ENCODE measurements at places on chromosomes 5 and 9. TPM values are rescaled to one million over a fixed set of nuclear protein-coding genes. Genes with fewer than 3 reads are reported as not detected.

The RUSC2 gene
- polyA plus RNA-seq: 71.7 TPM

The UGCG gene
- 31.0 TPM for polyA plus RNA-seq

The DNAJC18 gene
- 22.1 TPM for polyA plus RNA-seq

The CNTLN gene
- polyA plus RNA-seq: 7.4 TPM

The CCL21 gene
- polyA plus RNA-seq: 9.2 TPM

The LCN12 gene
- polyA plus RNA-seq: 0.71 TPM

The ZNF366 gene
- polyA plus RNA-seq: 3.0 TPM

The KCNMB1 gene
- polyA plus RNA-seq: 0.61 TPM

The PFN3 gene
- not detected for polyA plus RNA-seq

The UBE2QL1 gene
- 3.1 TPM for polyA plus RNA-seq

The PROP1 gene
- polyA plus RNA-seq: not detected

The LCN1 gene
- not detected for polyA plus RNA-seq

The CDC37L1 gene
- polyA plus RNA-seq: 30.6 TPM

The MARCOL gene
- not detected for polyA plus RNA-seq

- no peak for DNase-seq
Measured at GRCh38 chr9:108167136-108167900, 677.7 kb upstream of the KLF4 start.

GRCh38 chr9:104200456-104200994 lies 106.4 kb downstream of the SMC2 start:
- no peak for DNase-seq

- no peak for DNase-seq
Measured at GRCh38 chr9:134922066-134922931, 4.6 kb upstream of the FCN1 start.

- DNase-seq: no peak
Measured at GRCh38 chr9:87643107-87643650, 82.7 kb upstream of the CTSL start.

DNA sequence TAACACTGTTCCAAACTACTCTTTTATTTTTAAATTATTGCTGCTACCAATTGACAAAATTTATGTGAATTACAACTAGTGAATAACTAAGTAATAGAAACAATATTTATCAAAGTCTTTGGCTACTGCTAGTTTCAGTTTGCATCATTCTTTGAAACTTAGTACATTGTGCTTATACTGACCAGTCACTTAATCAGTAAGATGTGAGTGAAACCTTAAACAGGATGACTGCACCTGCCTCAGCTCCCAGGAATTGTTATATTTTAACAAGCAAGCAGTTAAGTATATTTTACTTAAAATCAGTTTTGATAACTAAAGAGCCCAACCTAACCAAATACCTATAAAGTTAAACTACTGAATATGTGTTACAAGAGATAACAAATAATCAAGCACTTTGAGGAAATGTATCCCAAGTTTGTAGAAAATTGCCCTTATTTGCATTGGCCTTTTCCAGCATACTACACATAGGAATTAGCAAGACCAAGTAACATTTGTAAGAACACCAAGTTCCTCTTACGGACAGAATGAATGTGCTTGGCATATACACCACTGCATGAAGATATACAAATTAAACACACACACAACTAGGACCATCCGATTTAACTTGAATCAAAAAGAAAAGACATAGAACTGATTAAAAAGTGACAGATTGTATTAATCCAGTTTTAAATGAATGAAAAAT lies 545.5 kb upstream of the DAB2 start:
- DNase-seq: no peak

- DNase-seq: no peak
Measured at GRCh38 chr5:33832404-33833236, 59.2 kb downstream of the ADAMTS12 start.

DNA sequence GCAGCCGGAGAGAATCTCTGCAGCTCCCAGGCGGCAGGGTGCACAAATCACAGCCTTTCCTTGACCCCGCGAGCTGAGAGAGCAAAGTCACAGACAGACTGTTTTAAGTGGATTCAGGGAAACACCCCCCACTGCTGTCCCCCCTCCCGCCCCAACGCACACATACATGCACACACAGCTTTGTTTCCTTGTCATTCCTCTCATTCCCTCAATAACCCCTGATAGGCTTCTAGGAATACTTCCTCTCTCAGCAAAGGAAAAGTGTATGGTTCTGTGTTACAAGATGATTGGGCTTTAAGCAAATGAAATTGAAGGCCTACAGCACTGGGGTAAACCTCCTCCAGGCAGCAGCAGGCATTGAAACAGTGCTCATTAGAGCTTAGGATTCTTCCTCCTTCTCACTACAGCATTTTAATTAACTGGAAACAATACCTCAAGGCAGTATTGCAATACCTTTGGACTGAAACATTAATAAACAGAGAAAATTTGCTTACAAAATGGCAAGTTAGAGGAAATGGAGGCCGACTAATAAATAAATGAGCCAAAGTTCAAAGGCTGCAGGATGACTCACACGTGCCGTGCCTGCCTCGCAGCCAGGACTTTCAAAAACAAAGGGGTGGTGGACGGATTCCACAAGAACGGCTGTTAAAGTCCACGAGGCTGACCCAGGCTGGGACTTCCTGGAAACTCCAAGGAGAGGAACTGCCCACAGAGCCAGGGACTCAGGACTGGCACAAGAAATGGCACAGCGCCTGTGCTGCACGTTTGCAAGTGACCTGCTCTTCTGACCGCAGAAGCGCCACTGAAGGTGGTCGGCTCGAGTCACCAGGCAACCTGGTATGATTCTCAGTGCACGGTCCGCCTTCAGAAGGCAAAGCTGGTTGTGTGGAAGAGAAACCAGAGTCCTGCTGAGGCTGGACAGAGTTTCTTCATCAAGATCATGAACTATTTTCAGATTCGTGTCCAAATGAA lies 236.2 kb downstream of the SYK start:
- no peak for DNase-seq

- no peak for DNase-seq
Measured at GRCh38 chr9:108363311-108363710, 492.5 kb downstream of the ACTL7B start.

- no peak for DNase-seq
Measured at GRCh38 chr5:32439086-32439642, 5.4 kb downstream of the ZFR start.

DNA sequence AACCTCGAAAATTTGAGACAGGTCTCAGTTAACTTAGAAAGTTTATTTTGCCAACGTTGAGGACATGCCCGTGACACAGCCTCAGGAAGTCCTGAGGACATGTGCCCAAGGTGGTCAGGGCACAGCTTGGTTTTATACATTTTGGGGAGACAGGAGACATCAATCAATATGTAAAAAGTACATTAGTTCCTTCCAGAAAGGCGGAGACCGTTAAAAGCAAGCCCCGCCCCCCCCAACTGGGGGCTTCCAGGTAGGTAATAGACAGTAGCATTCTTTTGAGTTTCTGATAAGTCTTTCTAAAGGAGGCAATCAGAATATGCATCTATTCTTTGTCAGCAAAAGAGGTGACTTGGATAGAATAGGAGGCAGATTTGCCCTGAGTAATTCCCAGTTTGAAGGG lies 599 bp upstream of the MOCS2 start:
- no peak for DNase-seq

DNA sequence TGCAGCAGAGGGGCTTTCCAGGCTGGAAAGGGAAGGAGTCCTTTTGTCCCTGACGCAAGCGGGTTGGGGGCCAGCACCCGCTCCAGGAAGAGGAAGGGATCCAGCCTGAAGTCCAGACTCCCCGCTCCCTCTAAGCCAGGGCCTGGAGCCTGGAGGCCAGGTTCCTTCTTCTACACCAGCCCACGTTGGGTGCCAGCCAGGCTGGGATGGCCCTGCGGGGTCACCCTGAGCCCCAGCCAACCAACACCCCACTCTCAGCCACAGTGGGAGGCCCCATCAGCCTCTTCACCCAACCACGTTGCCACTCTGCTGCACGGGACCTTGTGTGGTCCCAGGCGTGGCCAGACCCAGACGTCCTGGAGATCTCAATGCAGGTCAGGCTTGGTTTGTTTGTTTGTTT lies 970 bp upstream of the FUT7 start:
- no peak for DNase-seq

DNA sequence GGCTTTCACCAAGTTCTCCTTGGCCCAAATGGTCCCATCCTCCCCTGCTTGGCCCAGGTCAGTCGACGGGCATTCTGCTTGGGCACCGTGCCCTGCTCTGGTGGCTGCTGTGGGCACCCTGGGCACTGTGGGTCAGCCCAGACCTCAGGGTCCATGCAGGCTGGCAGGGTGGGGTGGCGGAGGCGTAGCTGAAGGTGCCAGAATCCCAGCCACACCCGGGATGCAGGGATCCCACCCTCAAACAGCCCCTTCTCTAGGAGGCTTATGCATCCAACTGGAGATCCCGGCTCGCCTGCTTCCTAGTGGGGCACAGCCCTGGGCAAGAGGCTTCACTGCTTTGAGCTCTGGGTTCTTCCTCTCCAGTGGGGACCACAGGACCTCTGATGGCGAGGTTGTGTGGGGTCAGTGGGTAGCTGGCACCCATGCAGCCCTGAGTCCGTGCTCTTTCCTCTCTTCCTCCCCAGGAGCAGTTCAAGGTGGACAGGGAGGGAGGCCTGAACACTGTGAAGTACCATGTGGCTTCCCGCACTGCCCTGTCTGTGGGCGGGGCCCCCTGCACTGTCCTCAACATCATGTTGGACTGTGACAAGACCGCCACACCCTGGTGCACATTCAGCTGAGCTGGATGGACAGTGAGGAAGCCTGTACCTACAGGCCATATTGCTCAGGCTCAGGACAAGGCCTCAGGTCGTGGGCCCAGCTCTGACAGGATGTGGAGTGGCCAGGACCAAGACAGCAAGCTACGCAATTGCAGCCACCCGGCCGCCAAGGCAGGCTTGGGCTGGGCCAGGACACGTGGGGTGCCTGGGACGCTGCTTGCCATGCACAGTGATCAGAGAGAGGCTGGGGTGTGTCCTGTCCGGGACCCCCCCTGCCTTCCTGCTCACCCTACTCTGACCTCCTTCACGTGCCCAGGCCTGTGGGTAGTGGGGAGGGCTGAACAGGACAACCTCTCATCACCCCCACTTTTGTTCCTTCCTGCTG lies 9.4 kb downstream of the B4GALT7 start:
- no peak for DNase-seq

DNA sequence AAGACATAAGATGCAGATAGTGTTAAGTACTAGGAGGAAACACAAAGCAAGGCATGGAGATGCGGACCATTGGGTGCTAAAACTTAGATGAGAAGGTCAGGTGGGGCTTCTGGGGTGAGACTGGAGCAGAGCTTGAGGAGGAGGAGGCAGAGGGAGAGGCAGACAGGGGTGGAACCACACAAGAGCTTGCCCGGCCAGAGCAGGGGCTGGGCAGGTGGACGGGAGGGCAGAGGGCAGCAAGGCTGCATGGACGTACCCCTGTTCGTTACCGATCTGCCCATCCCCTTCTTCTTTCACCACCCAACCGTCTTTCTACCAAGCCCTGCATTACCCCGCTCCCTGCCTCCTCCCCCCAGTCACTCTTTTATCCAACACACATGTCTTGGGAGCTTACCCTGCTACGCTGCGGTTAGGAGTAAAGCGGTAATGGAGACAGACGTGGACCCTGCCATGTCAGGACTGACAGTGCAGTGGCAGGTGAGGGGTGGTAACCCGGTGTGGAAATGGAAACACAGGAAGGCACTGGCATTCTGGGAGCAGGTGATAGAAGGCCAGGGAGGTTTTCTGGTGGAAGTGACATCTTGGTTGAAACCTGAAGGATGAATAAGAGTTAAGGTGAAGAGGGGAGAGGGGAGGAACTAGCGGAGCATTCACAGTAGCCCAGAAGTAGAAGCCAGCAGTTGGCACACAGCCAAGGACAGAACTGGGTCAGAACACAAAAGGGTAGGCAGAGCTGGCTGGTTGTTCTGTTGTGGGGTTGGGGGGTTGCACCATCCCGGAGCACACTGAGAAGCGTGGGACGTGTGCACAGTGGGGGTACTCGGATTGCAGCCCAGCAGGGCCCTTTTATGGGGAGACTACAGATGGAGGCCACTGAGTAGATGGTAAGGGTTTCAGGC lies 167.2 kb downstream of the CACNA1B start:
- no peak for DNase-seq

DNA sequence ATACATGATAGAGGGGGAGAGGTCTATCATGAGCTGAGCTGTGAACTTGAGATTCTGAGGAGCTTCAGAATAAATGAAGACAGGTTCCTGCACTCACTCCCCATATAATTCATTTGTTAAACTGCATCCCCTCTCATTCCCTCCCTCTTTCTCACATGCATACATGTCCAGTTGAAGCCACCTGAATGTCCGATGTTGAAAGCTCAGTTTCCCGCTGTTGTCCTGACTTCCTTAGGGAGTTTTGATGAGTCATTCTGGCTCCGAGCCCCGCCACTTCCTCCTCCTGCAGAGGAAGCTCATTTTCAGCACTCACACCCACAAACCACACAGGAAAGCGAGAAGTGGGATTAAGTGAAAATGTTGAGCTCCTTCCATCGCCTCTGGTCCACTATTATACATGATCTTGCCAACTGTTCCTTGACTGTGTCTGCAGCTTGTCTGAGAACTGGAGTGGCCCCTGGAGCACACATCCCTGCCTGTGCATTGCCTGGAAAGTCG lies 121.2 kb downstream of the CEMIP2 start:
- DNase-seq: no peak

- no peak for DNase-seq
Measured at GRCh38 chr5:6736106-6736505, 22.9 kb downstream of the TENT4A start.

- no peak for DNase-seq
Measured at GRCh38 chr5:143757116-143757515, 54.8 kb upstream of the HMHB1 start.

- no peak for DNase-seq
Measured at GRCh38 chr5:78650531-78650930, 2.0 kb upstream of the LHFPL2 start.

DNA sequence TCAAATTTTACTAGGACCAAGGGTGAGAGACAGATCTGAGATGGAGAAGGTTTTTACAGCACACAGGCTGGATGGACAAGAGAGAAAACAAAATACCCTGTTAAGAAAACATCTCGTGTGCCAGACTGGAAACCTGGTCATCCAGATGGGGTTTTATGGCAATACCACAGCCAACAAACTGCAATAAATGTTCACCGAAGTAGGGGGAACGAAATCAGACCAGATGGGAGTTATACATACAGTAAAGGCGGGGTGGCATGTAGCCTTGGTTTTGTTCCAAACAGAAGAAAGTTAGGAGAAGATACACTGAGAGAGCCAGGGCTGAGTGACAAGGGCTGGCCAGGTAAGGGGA lies 63.3 kb downstream of the DCP2 start:
- no peak for DNase-seq

DNA sequence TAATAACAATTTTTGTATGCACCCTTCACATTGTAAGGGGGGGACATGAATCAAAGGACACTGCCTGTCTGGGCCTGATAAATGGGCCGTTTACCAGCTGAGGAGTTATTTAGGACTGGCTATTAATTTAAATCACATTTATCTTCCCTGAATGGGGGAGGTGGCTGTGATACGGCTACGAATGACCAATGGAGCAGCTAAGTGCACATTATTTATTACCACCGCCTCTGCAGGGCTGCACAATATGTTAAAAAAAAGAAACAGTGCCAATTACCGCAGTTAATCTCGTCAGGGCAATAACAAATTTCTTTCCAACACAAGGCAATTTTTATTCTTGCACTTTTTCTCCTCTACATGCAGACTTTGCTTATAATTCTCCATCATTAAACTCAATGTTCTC lies 318.4 kb downstream of the IRX2 start:
- no peak for DNase-seq

GRCh38 chr5:144232285-144232684 lies 61.6 kb downstream of the KCTD16 start:
- no peak for DNase-seq
